Activated T-cell treated with anti-CD3 and anti-CD28 coated beads, Interleukin-2, amount 50 U/mL, for 4 hours (primary cell): ENCODE measurements at places on chromosomes 6 and 20.

- DNase-seq = no peak
Measured at GRCh38 chr20:47358039-47358671, 1.7 kb upstream of the ZMYND8 start.

DNA sequence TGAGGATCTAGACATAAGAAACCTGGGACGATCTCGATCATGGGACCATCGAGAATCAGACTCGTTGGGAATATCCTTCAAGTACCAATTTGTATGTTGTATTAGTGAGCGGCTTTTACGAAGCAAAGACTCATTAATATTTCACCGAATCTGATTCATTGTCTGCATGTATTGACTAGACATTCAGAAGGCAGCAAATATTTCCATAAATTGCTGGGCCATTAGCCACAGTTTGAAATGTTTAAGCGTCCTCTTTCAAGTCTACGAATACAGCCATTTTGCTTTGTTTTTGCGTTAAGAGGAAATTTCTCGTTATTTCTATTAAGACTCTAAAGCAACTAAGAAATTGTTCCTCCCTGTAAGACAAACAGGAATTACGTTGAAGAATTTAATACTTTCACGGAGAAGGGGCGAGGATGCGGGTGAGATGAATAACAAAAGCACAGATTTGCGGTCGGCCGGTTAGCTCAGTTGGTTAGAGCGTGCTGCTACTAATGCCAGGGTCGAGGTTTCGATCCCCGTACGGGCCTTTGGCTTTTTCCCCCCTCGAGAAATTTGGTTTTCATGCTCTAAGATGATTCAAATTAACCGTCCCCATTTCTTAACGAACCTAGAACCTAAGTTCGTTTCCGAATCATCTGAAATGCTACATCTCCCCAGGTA is 18.5 kb downstream of the POM121L2 start:
- DNase-seq = no peak

DNA sequence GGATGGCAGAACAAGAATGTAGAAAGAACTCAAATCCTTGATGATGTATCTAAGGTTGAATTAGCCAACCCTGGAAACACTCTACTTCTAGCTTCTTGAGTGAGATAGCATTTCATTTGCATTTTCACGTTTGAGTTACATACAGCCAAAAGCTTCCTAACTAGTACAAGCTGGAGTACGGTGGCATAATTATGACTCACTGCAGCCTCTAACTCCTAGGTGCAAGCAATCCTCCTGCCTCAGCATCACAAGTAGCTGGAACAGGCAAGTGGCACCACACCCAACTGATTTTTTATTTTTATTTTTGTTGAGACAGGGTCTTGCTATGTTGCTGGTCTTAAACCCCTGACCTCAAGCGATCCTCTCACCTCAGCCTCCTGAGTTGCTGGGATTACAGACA is 36.5 kb upstream of the STK35 start:
- no peak for DNase-seq

GRCh38 chr20:11979306-11979990 is 61.8 kb downstream of the BTBD3 start:
- no peak for DNase-seq

- no peak for DNase-seq
Measured at GRCh38 chr6:146950351-146950835, 253.8 kb upstream of the STXBP5 start.

DNA sequence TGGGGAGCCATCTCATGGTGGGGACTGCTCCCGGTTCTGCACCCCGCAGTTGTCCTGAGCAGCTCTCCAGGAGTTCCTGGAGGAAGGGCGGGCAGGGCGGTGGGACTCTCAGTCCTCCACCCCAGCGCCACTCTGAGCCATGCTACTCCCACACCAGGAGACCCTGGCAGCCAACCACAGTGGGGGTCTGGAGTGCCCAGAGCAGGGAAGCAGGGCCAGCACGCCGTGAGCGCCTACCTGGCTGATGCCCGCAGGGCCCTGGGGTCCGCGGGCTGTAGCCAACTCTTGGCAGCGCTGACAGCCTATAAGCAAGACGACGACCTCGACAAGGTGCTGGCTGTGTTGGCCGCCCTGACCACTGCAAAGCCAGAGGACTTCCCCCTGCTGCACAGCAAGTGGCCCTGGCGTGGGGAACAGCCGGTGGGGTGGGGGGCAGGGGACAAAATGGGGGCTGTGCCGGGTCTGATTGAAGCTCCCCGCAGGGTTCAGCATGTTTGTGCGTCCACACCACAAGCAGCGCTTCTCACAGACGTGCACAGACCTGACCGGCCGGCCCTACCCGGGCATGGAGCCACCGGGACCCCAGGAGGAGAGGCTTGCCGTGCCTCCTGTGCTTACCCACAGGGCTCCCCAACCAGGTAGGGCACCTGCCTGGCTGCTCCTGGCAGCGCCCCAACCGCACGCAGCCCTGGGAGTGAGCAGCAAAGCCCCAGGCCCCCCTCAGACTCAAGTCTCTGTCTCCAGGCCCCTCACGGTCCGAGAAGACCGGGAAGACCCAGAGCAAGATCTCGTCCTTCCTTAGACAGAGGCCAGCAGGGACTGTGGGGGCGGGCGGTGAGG is 1.6 kb upstream of the TNFRSF6B start:
- no peak for DNase-seq

DNA sequence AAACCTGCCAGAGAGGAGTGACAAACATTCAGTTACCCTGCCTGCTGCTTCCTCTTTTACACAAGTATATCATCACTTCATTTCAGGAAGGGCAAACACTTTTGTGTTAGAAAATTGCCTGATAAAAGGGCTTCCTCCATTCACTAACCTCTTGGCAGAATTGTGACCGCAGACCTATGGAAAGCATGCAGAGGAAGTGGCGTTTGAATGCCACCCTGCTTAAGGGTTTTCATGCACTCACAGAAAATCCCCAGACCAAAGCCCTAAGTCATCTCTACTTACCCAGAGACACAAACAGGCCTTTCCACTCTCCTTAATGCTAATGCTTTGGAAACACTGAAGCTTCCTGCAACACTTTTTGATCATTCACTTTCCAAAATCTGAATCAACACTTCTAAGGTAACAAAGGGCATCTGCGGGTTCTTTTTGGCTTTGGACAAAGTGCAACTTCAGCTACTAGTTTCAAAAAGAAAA is 22.1 kb upstream of the RALGAPA2 start:
- no peak for DNase-seq

DNA sequence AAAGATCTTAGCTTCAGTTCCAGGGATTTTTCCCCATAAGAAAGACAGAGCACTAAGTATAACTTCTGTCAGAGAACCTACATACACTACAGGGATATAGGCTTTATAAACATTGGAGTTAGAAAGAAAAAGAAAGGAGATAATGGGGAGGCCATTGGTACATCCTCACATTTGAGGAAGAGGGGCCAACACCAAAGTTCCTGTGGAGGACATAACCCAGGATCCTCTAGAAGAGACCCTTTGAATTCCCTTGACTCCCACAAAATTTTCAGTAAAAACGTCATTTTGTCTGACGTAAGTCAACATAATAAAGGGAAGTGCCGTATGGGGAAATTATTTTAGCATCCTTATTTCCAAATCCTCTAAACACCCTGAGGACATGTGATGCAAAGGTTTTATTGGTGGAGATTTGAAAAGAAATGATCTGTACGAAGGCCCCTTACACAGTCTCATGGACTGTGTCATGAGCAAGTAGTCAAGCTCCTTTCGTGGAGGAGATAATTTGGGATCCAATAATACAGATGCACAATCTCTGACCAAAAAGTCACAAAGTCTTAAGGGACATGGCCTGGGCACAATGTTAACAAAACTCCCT is 33.2 kb downstream of the HLA-DRA start:
- DNase-seq = no peak

- DNase-seq = no peak
Measured at GRCh38 chr6:126180585-126180984, 159.3 kb upstream of the CENPW start.

- no peak for DNase-seq
Measured at GRCh38 chr6:89449193-89449592, 16.2 kb downstream of the ANKRD6 start.
